Mesothelial cell of epicardium (in vitro differentiated cells): ENCODE measurements at places on chromosomes 5 and 9. TPM values are rescaled to one million over a fixed set of nuclear protein-coding genes. Genes with fewer than 3 reads are reported as not detected.
A peak's percentile ranks its signal among the peaks of the same experiment; 100 is the strongest.

DNA sequence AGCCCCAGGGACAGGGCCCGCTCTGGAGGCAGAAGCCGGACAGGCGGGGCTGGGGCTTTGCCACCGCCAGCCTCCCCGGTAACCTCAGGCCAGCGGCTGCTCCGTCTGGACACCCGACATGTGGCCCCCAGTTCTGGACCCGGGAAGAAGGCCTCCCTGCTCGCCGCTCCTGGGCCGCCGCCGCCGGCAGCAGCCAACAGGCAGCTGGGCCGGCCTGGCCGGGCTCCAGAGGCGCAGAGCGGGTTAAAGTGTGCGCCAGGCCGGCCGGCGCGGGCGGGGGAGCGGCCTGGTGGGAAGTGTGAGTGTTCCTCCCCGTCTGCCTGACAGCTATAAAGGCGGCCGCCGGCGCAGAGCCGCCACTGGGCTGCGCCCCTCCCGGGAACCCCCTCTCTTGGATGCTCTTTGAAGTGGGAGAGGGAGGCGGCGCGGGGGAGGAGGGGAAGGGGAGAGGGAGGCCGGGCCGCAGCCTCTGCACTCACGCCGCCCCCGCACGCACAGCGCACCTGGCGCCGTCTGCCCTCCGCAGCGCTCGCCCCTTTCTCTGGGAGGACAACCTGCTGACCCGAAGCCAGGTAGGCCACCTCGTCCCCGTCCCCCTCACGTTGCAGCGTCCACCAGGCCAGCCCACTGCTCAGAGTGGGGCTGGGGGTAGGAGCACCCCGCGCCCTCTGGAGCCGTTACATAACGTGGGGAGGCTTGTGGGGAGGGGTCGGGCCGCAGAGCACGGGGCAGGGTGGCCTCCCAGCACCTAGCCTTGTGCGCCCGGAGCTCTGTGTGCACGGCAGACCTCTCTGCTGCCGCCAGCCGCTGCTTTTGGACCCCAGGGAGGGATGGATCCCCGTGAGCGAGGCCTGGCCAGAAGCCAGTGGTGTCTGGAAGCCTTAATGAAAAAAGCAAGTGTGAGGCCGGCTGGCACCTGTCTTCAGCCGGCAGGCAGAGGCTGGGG lies at the start of gene ADAMTSL2:
Gene ADAMTSL2, plus strand, starts transcription at position 359 of the 946 bp plus-strand sequence. CDS start 2,009 bp downstream, outside the sequence.
- H3K36me3 ChIP-seq: no peaks in the 10 kb centered on the region
- peaks cover 39% of the 10 kb centered on the region for H3K4me1 ChIP-seq
- H3K27me3 ChIP-seq: no peaks in the 10 kb centered on the region
- peak within 1 kb of the TSS; percentile 12 for H3K27ac ChIP-seq
- H3K4me3 ChIP-seq: peak within 1 kb of the TSS; percentile 48
- peak; percentile 74 for DNase-seq

GRCh38 chr5:176630681-176631222 lies 277 bp downstream of the EIF4E1B start:
- peaks cover 4% of the 10 kb centered on the region for H3K4me1 ChIP-seq
- H3K27ac ChIP-seq: no peak overlapping the region
- DNase-seq: no peak
- no peaks in the 10 kb centered on the region for H3K36me3 ChIP-seq
- peak overlapping the region; percentile 21 for H3K4me3 ChIP-seq

The SPATA6L gene
- total RNA-seq: 5.5 to 6.7 TPM (median 6.1 TPM) in 3 replicates

- H3K4me3 ChIP-seq: no peak overlapping the region
- no peak overlapping the region for H3K27ac ChIP-seq
- H3K36me3 ChIP-seq: peaks cover 26% of the 10 kb centered on the region
- H3K4me1 ChIP-seq: peaks cover 11% of the 10 kb centered on the region
Measured at GRCh38 chr5:142151436-142152383, 43.1 kb downstream of the NDFIP1 start.

- H3K4me3 ChIP-seq: no peak overlapping the region
- no peak overlapping the region for H3K27ac ChIP-seq
- no peaks in the 10 kb centered on the region for H3K4me1 ChIP-seq
- H3K36me3 ChIP-seq: peaks cover 33% of the 10 kb centered on the region
- DNase-seq: no peak
- H3K27me3 ChIP-seq: no peaks in the 10 kb centered on the region
Measured at GRCh38 chr9:131165523-131165922, 40.1 kb downstream of the NUP214 start.

The LCN9 gene
- total RNA-seq: 0.97 to 1.7 TPM (median 1.4 TPM) in 3 replicates

DNA sequence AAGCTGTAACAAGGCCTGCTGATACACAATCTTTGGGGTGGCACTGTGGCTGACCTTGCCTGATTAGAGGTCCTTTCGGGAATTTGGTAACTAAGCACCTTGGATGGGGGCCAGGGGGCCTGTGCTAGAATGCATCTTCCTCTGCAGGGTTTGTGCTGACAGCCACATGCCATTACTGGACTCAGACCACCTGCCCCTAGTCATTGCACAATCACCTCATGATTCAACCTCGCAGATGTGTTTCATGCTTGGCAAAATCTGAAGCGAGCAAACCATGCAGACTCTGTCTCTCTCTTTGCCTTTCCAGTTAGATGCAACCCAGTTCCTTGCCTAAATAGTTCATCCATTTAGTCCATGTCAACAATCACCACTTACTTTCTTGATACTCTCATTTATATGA lies 96.5 kb upstream of the ERCC6L2 start:
- no peak overlapping the region for H3K4me3 ChIP-seq
- peaks cover 3% of the 10 kb centered on the region for H3K4me1 ChIP-seq
- H3K27ac ChIP-seq: no peak overlapping the region
- peaks cover 6% of the 10 kb centered on the region for H3K27me3 ChIP-seq

The PCDHGC4 gene
- 5.2 to 6.2 TPM (median 5.2 TPM) in 3 replicates for total RNA-seq

- H3K36me3 ChIP-seq: peaks cover 1% of the 10 kb centered on the region
- DNase-seq: no peak
- H3K27me3 ChIP-seq: no peaks in the 10 kb centered on the region
- no peak overlapping the region for H3K27ac ChIP-seq
Measured at GRCh38 chr5:86756839-86757238, 139.1 kb downstream of the COX7C start.
